Inflammatory macrophage treated with lipopolysaccharide for 1 hour (primary cell): ENCODE measurements at places on chromosomes 7 and 10.

- no peak for DNase-seq
These were observed 45.2 kb downstream of the PARP12 start for GRCh38 chr7:140017543-140017942.

DNA sequence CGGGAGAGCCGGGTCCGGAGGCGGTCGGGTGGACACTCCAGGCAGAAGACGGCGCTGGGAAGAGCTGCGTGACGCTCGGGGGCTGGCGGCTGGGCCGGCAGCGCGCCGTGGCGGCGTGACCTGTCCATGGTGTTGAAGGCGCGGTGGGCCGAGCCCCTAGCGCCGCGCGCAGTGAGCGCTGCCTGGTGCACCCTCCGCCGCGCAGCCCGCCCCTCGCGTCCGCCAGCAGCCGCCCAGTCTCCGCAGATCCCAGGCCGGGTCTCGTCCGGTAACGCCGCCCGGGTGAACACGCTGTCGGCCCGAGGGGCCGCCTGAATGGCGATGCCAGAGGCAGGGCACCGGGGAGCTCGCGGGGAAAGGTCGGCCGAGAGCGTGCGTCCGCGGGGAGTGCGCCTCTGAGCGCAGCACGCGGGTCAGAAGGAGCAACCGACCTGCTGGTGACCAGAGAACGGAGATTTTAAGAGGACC, 657 bp upstream of the TMEM178B start:
- no peak for DNase-seq

DNA sequence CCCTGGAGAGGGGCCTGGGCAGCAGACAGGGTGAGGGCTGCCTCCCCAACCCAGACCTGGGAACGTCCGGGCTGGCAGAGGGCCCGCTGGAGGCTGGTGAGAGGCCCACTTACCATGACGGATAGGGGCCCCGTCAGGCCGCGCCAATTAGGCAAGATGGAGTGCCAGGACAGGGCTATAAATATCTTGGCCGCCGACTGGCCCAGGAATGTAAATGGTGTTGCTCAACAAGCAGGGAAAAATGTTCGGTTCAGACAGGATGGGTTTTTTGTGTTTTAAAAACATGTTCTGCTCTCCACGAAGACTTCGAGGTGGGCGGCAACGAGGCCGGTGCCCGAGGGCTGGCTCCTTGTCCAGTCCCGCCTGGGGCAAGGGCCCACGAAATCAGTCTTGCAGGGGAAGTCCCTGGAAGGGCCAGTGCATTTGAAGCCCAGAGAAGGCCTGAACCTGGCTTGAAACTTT, 35.8 kb upstream of the ELN start:
- DNase-seq: no peak

DNA sequence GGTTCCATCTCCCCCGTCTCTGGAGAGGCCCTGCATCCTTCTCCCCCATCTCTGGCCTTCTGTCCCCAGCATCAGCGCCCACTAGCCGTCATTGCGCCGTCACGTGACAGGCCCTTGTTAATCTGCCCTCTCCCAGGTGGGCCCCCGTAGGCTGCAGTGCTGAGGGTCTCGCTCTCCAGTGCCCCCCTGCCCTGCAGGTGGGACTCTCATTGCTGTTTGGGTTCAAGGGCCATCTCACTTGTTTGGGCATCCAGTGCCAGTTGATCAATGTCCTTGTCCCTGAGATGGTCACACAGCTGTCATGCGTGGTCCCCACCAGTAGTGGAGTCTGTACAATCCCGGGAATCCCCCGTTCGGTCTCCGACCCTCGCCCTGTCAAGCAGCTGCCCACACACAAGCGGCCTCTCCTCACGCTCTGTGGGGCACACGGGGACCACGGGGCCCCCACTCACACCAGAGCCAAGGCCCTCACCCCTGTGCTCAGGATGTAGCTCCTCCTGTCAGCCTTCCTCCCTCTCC, 114.0 kb downstream of the INPP5A start:
- no peak for DNase-seq

DNA sequence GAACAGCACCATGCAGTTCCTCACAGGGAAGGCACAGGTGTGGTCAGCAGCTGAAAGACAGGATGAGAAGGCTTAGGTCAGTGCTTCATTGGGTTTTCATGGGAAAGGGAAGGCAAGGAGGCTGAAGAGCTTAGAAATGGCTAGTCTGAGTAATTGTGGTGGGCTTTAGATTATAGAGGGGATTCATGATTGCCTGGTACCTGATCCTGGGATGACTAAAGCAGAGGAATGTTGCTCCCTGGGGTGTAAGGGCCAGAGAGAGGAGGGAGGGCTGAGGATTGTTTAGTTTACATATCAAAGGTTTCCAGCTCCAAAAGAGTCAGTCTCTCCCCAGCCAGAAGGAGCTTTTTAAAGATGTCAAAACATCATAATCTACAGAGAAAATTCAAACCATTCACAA, 396.3 kb upstream of the POM121L12 start:
- DNase-seq: no peak

DNA sequence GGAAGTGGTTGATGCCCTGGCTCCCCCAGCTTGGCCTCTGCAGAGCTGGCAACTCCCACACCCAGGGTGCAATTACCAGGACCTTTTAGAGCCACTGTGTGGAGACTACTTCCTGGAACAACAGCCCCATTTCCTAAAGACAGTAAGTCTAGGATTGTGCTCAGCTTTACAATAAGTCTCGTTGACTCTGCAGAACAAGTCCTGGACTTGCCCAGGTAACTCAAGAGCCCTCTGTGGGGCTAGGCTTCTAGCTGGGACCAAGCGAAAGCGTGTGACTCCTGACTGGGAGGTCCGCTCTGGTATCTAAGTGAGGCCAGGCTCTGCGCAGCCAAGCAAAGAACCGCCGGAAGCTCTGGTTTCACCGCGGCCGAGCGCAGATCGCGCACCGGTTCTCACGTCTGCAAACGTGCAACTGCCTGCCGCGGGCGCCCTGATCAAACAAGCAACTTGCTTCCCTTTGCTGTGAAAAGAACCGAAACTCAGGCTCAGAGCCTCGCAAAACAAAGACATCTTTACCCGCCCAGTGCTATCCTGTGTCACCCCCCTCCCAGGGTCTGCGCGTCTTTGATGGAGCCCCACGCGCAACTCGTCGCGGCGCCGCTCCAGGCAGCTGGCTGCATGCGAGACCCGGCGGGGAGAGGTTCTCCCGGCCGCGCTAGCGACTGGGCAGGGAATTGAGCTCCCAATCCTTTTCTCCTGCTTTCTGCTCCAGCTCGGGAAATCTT, 4.4 kb upstream of the PDLIM1 start:
- DNase-seq: no peak

DNA sequence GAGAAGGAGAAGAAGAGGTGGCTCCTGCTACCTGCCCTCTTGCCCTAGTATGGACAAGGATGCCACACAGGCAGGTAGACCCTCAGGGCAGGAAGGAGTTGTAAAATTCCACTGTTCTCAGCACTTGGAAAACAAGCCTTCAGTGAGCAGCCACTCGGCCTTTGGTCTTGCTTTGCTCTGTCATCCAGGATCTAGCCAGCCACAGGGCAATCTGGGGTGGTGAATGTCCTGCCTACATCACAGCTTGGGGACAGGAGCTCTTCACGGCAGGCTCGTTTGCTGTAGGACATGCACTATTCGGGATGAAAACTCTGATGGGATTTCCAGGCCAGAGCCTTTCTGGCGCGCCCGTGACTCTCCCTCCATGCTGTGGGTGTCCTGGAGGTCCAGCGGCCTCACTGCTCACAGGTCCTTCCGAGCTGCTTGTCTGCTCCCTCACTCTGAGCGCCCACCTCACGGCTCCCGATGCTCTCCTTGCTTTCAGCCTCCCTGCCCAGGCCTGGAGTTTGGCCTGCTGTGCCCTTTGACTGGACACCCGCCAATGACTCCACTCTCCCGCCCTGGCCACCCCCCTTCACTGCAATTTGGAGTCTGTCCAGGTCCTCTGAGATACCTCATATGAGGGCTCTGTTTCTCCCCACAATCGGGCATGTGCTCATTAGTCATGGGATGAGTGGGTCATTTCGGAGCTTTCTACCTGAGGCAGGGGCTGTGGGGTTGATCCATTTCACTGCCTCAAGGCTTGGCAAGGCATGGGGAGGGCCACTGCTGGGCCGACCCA, 227.2 kb upstream of the GRB10 start:
- DNase-seq: no peak
